Stimulated activated CD8-positive, alpha-beta memory T cell treated with anti-CD3 and anti-CD28 coated beads, Interleukin-4, amount 100 ng/mL, for 48 hours (primary cell): ENCODE measurements at places on chromosomes 3 and 15.

- DNase-seq, result no peak
Observed at GRCh38 chr3:44227632-44228031, 14.1 kb upstream of the TOPAZ1 start.

DNA sequence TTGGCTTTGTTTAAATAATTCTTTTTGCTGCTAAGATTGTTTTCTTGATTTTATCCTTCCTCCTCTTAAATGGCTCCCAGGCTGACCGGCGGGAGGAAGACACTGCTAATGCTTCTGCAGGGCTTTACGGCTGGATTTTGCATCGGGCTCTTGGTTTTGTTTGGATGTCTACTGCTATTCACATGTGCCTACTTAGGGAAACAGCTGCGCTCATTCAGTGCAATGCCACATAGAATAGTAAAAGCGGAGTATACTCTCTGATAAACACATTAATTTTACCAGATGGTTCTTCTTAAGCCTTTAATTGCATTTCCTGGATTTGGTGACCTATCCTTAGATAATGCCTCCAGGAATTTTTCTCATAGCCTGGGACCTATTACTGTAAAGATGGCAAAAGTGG, 146.6 kb downstream of the THSD4 start:
- DNase-seq, result no peak

GRCh38 chr15:77991029-77991406, 86.5 kb downstream of the TBC1D2B start:
- DNase-seq, result no peak

- no peak for DNase-seq
Observed at GRCh38 chr3:159882790-159883779, 105.5 kb upstream of the IL12A start.

DNA sequence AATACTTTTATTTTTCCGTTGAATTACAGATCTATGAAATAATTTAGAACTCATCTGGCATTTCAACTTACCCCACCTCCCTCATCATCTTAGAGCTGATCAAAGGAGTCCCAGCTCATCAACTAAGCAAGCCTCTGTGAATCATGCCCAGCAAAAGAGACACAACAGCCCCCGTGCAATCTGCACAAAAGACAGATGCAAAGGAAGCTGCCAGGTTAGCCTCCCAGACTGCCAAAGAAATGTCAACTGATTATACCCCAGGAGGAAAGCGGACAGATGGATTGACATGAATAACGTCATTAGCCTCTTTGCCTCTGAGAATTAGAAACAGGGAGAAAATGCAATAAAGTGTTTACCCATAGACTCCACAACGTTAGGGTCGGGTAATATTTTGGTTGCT, 75.0 kb downstream of the GABRB3 start:
- no peak for DNase-seq

GRCh38 chr3:156535162-156535627, 19.7 kb downstream of the SSR3 start:
- no peak for DNase-seq

DNA sequence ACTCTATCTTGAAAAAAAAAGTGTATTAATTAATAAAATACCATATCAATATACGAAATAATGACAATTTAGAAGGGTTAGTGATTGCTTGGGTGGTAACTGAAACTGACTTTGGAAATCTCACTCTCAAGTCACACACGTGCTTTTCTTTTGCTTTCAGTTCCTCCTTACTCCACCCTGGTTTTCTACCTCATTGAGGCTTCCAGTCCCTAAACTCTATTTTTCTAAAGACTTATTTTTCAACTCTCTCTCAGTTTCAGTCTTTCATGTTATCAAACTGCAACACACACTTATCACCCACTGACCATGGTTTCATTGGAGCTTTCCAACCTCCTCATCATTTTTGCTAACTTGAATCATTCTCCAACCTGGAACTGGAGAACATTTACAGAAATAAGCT, 23.5 kb downstream of the IL12A start:
- no peak for DNase-seq

- no peak for DNase-seq
Observed at GRCh38 chr15:80779658-80780415, 667 bp downstream of the CEMIP start.
